HCEC 1CT (cell line): ENCODE measurements at places on chromosomes 11 and 22.
A peak's percentile ranks its signal among the peaks of the same experiment; 100 is the strongest.

- no peak for DNase-seq
These were observed 10.5 kb upstream of the C11orf24 start for GRCh38 chr11:68282141-68282860.

DNA sequence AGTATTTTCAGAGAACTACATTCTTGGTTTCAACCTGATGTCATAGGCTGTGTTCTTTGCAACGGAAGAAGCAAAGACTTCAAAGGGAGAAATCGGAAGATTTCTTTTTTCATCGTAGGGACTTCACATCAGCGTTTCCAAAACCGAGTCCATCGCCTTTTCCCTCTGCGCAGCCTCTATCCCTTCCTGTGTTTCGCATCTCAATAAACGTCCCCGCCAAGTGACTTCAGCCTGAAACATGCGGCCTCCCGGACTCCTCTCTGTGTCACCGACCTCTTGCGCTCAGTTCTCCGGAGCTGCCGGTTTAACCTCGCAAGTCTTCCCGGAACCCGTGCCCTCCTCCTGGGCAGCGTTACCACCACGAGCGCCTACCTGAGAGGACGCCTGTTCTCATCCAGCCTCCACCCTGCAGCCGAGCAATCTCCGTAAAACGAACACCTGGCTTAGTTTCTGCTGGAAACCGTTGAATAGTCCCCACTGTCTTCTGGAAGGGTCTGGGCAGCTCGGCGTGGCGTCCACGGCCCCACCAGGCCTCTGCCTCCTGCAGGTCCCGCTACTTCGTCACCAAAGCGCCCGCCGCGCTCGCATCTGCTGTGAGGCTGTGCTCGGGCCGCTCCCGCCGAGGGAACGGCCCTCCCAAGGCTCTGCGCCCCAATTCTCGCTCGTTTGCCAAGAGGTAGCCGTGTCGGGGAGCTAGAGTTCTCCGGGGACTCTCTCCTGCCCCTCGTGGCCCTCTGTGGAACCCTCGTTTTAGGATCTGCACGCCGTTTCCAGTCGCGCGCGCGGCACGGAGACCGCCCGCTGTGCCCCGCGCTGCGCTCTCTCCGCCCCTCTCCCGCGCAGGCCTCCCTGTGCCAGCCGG lies at the start of gene GLB1L3:
TSS of gene GLB1L3 (plus strand) at position 846 of the 862 bp plus-strand sequence. CDS start 362 bp downstream, outside the sequence.
- DNase-seq = no peak

GRCh38 chr22:41352058-41352457 lies 29.7 kb upstream of the TEF start:
- peak; percentile 42 for DNase-seq

- no peak for DNase-seq
These were observed 10.3 kb upstream of the RNF141 start for GRCh38 chr11:10551290-10551592.

- DNase-seq = peak; percentile 10
These were observed 331.8 kb upstream of the MPPED2 start for GRCh38 chr11:30917859-30918478.

- no peak for DNase-seq
These were observed 877 bp downstream of the ALG9 start for GRCh38 chr11:111870522-111870885.

DNA sequence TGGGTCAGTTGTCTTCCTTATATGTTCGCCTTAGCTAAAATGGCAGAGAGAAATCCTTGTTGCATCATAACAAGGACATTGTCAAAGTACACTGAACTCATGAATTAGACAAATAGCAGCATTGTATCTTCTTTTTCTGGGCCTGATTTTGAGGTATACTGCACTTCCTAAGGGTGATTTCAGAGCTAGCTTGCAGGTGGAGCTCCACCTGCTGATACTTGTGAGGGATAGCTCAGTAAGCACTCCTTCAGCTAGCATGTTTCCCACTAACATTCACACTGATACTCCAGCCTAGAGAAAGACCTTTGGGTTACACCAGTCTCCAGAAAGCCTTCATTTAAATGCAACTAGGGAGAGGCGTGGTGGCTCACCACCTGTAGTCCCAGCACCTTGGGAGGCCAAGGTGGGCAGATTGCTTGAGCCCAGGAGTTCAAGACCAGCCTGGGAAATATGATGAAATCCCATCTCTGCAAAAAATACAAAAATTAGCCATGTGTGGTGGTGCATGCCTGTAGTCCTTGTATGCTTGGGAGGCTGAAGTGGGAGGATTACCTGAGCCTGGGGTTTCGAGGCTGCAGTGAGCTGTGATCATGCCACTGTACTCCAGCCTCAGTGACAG lies 29.8 kb downstream of the JAM3 start:
- DNase-seq = no peak

DNA sequence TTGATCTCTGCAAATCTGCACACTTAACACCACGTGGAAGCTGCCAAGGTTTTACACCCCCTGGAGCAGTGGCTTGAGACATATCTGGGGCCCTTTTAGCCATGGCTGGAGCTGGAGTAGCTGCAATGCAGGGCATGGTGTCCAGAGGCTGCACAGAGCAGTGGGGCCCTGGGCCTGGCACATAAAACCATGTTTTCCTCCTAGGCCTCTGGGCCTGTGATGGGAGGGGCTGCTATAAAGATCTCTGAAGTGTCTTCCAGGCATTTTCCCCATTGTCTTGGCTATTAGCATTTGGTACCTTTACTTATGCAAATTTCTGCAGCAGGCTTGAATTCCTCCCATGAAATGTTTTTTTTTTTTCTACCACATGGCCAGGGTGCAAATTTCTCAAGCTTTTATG lies 33.2 kb downstream of the CALCA start:
- DNase-seq = no peak

DNA sequence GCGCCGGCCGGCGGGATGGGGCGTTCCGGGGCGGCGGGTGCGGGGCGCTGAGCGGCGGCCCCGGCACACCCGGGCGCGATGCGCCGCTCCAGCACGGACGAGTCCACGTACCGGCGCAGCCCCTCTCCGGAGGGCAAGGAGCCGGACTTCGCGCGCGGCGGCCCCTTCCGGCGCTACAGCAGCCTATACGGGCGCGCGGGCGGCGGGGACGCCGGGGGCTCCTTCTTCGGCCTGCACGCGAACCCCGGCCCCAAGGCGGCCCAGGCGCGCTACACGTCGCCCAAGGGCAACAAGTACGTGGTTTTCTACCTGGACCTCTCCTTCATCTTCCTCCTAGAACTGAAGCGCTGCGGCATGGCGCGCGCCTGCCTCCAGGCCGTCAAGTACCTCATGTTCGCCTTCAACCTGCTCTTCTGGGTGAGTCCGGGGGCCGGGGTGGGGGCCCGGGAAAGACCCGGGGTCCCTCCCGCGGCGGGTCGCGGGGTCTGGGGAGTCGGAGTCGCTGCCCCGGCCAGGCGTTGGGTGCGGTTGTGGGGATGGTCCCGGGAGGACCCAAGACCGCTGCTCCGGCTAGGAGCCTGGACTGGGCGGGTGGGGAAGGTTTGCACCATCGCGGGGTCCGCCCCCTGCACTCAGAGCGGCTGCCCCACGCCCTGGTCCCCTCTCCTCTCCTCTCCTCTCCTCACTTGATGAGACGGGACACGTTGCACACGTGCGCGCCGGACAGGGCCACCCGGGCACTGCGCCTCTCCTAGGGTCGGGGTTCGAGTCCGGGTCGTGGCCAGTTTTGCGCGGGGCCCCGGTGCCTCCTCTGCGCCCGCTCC lies 7.5 kb downstream of the TSPAN4 start:
- no peak for DNase-seq

- no peak for DNase-seq
These were observed 24.4 kb downstream of the DDI1 start for GRCh38 chr11:104060820-104061219.

DNA sequence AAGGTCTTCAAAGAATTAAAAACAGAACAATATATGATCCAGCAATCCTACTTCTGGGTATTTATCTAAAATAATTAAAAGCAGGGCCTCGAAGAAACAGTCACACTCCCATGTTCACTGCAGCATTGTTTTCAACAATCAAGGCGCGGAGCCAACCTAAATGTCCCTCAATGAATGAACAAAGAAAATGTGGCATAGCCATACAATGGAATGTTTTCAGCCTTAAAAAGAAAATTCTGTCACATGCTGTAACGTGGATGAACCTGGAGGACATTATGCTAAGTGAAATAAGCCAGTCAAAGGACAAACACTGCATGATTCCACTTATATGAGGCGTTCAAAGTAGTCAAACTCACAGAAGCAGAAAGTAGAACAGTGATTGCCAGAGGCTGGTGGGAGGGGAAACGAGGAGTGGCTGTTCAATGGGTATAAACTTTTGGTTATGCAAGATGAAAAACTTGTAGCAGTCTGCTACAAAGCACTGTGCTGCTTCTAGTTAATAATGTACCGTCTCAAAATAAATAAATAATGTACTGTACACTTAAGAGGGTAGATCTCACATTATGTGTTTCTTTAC lies 41.2 kb downstream of the SNX19 start:
- no peak for DNase-seq

DNA sequence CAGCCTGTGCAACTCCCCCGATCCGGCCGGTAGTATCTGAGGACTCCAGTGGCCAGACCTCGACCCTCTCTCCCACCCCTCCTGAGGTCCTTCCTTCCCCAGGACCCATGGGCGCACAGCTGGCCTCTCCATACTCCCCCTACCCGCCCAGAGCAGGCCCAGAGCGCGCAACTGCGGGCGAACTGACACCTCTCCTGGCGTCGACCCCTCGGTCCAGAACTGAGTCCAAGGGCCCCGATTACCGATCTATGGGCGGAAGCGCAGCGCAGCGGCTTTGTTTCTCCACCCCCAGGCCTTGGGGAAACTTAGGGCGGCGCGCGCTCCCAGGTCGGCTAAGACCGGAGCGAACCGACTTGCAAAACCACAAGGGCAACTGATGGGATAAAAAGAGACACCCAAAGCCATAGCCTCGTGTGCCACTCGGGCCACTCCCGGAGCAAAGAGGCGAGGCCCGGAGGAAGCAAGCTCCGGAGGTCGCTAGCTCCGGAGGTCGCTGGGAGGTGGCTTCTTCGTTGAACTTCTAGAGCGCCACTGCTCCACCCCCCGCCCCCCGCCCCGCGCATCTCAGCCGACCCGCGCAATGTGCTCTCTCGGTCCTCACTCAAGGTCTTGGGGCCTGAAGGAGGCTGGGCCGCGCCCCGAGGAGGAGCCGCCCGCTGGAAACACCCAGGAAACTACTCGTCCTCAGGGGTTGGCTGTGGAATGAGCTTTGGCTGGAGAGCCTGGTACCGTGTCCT lies 9.8 kb upstream of the ALX4 start:
- peak; percentile 17 for DNase-seq

DNA sequence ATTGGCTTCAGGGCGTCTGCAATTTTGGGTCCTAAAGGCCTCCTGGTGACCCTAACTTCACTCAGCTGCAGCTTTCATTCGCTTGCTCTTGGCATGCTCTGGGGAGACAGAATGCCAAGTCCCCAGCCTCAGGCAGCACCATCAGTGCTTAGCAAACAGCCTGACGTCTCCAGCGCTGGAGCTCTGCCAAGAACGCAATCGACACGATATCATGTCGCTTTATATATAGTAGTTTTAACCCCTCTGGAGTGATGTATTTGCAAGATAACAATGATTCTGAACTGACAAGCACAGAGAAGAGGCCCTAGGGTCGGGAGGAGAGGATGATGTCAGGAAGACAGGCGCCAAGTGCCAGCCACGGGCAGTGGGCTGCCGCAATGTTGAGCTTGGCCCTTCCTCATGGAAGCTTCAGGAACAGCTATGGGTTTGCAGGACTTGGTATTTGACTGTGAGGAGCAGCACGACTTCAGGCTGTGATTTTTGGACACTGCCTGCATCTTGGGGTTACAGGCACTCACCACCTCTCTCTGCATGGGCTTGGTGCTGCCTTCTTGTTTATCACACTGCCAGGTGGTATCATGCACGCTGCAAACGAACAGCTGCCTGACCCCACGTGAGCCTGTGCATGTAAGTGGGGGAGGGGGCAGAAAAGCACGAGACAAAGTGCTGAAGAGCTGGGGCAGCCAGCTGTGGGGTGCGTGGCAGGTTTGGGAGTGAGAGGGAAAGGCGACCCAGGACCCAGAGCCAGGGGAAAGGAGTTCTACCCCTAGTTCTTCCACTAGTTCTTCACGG lies 26.1 kb downstream of the B3GAT1 start:
- no peak for DNase-seq

DNA sequence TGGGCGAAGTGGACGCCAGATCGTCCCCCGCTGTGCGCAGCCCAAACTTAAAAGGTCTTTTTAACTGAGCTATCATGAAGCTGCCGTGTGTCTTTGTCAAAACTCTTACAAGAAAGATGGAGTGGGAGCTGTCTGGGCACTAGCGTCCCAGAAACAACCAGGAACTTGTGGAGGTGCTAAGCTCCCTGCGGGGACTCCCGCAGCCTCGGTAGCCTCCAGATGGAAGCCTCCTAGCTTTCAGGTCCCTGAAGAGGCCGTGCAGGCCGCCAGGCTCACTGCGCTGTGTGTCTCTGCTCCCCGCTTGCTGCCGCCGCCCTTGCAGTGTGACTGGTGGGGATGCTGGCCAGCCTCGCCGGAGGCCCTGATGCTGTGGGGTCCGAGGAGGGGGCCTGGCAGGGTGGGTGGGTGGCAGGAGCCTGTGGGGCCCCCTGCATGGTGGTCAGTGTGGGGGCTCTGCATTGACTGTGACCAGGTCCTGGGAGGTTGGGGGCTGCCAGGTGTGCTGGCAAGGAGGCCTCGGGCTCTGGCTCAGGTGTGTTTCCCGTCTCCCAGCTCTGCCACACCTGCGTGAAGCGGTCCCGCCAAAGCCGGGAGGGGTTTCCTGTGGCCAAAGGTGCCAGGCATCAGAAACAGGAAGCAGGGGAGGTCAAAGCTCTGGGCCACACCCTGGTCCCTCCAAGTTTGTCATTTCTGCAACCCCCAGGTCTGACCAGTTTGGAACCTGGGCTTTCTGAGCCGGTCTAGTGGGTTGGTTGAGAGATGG lies 1.2 kb downstream of the TRABD start:
- DNase-seq = peak; percentile 7

GRCh38 chr11:66554602-66555001 lies 7.9 kb downstream of the ACTN3 start:
- no peak for DNase-seq

- no peak for DNase-seq
These were observed 20.1 kb upstream of the SORL1 start for GRCh38 chr11:121431820-121432526.

- no peak for DNase-seq
These were observed 49.6 kb downstream of the CECR2 start for GRCh38 chr22:17418890-17419324.

- DNase-seq = peak; percentile 64
These were observed 181.9 kb upstream of the ANO3 start for GRCh38 chr11:26150031-26150430.

DNA sequence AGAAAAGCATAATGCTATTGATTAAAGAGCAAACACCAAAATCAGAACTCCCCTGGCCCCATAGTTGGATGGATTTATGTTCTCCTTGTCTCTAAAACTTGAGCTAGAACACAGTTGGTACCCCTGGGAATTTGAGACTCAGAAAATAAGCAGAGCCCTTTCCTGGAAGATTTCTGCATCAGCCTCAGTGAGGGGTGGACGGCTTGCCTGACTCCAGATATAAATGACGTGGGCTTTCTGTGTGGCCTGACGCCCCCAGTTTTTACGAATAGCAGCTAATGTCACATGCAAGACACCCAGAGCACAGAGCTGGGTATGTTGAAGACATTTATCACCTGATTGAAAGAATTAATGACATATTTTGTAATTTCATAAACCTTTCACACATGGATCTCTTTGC lies 130.8 kb downstream of the TRIM29 start:
- DNase-seq = no peak
